ENCODE measurements at places on chromosomes 12 and 14. TPM values are rescaled to one million over a fixed set of nuclear protein-coding genes. Genes with fewer than 3 reads are reported as not detected.

Gene IL26
- total RNA-seq, result not detected

Gene SYNJ2BP
- 7.9 TPM for total RNA-seq

Gene KIF5A
- total RNA-seq, result 0.45 TPM

Gene KLRD1
- total RNA-seq, result not detected

Gene GPR68
- total RNA-seq, result 0.30 TPM

Gene EXOC5
- total RNA-seq, result 28.8 TPM

Gene CTSG
- not detected for total RNA-seq

Gene KRT77
- not detected for total RNA-seq

Gene RD3L
- total RNA-seq, result not detected

Gene PDE6H
- not detected for total RNA-seq

Gene PITPNM2
- total RNA-seq, result 5.1 TPM

Gene E2F7
- 8.9 TPM for total RNA-seq

Gene SLC2A3
- total RNA-seq, result 22.4 TPM

Gene SMIM41
- not detected for total RNA-seq

Gene SLC7A7
- total RNA-seq, result 1.5 TPM

Gene RNASE2
- total RNA-seq, result not detected

Gene CMKLR1
- total RNA-seq, result under 0.01 TPM

Gene ORMDL2
- total RNA-seq, result 29.1 TPM

Gene TAS2R8
- not detected for total RNA-seq

Gene NINJ2
- 0.17 TPM for total RNA-seq

Gene RIC8B
- 8.2 TPM for total RNA-seq

Gene NPAS3
- under 0.01 TPM for total RNA-seq

Gene PPP2R3C
- 28.9 TPM for total RNA-seq

Gene BEST3
- total RNA-seq, result not detected

Gene PRMT5
- total RNA-seq, result 71.7 TPM

Gene RFX4
- total RNA-seq, result not detected

Gene BEGAIN
- total RNA-seq, result 1.3 TPM

Gene LHX5
- not detected for total RNA-seq

Gene CLEC14A
- total RNA-seq, result 6.2 TPM

Gene WASHC3
- 67.9 TPM for total RNA-seq

Gene AICDA
- not detected for total RNA-seq

Gene OR6C65
- total RNA-seq, result not detected

Gene ACYP1
- total RNA-seq, result 7.7 TPM

Gene HELB
- 1.2 TPM for total RNA-seq

Gene ELK3
- 24.7 TPM for total RNA-seq

Gene ASPG
- not detected for total RNA-seq

Gene RNASE3
- not detected for total RNA-seq

Gene DDN
- not detected for total RNA-seq

Gene OR11H12
- not detected for total RNA-seq

Gene INHBE
- total RNA-seq, result 10.9 TPM

Gene SOS2
- 7.7 TPM for total RNA-seq

Gene DPPA3
- total RNA-seq, result not detected

Gene PHLDA1
- 108 TPM for total RNA-seq

Gene PDZRN4
- not detected for total RNA-seq

Gene PLEKHG7
- total RNA-seq, result not detected

Gene P2RX7
- total RNA-seq, result 0.50 TPM

Gene ANKRD52
- 10.9 TPM for total RNA-seq

Gene ALG10B
- 2.0 TPM for total RNA-seq

Gene BBS10
- total RNA-seq, result 14.5 TPM

Gene KRT78
- total RNA-seq, result not detected

Gene TGM1
- 1.2 TPM for total RNA-seq

Gene GALNT9
- total RNA-seq, result 0.67 TPM

Gene BDKRB2
- 9.5 TPM for total RNA-seq

Gene OTX2
- not detected for total RNA-seq

Gene B3GNT4
- 0.59 TPM for total RNA-seq
